ENCODE measurements at places on chromosomes 7 and 10.

DNA sequence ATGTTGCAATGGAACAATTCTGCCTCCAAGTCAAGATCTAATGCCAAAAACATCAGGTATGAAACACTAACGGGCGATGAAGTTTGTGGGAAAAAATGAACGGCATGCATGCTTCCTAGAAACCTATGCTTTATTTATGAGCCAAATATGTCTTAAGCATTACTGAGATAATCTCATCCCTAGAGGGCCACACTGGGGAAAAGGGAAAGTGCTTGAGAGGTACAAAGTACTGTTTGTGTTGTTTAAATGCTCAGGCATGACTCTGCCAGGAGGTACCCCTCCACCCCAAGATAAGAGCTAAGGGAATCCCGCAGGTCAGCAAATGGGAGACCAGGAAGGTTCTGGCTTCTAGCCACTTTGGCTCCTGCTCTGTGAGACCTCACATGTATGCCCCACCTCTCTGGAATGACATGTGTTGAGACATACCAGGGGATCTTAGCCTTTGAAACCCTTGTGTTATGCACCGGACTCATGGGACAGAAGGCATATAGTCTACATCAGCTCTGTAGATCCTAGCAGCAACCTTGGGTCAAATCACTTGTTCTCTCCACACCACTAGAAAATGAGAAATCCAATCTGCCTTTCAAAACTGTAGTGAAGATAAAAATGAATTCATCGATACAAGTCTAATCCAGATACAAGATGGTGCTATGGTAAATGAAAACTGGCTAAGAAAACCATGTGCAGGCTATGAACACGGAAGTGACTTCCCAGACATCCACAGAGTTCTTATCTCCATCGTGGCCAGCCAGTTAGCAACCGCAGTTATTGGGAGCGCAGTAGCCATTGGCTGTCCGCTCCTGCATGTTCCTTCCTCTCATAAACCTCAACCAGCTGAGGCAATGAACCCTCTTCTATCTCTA lies 61.0 kb downstream of the CREB3L2 start:
- no peak for DNase-seq

DNA sequence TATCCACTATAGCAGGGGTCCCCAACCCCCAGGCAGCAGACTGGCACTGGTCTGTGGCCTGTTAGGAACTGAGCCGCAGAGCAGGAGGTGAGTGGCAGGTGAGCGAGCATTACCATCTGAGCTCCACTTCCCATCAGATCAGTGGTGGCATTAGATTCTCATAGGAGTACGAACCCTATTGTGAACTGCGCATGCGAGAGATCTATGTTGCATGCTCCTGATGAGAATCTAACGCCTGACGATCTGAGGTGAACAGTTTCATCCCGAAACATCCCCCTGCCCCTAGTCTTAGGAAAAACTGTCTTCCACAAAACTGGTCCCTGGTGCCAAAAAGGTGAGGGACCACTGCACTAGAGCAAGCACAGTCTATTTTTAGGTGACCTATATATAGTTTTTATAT lies 23.6 kb downstream of the ASZ1 start:
- DNase-seq, result no peak

DNA sequence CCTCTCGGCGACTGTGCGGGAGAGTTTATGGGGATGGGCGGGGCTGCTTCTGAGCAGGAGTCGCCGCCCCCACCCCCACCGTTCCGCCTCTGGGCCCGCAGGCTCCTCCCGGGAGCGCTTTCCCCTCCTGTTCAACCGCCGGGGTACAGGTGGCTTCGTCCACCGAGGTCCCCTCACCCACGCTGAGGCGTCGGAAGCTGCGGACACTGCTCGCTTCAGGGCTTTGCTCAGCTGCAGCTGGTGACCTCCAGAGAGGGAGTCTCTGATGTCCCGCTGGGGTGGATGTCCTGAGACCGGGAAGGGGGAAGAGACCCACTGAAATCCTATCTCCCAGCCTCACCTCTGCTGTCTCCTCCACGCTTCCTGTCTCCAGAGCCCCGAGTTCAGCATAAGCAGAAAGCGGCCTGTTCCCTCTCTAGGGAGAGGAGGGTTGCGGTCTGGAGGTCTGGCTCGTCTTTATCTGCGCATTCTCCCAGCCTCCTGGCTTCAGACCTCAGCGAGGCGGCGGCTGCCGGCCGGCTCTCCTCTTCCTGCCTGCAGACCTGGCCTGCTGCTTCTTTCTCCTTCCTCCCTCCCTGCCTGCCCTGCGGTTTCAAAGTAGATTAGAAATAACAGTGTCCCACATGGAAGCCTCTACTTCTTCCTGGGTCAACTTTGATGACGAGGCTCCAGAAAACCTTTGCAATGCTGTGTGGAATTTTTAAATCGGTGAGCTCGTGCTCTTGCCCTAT lies 1.8 kb downstream of the CYP2E1 start:
- no peak for DNase-seq

GRCh38 chr7:70502117-70502863 lies 629.7 kb upstream of the GALNT17 start:
- DNase-seq, result no peak

- no peak for DNase-seq
These were observed 5.5 kb upstream of the MNX1 start for GRCh38 chr7:157016024-157016351.

DNA sequence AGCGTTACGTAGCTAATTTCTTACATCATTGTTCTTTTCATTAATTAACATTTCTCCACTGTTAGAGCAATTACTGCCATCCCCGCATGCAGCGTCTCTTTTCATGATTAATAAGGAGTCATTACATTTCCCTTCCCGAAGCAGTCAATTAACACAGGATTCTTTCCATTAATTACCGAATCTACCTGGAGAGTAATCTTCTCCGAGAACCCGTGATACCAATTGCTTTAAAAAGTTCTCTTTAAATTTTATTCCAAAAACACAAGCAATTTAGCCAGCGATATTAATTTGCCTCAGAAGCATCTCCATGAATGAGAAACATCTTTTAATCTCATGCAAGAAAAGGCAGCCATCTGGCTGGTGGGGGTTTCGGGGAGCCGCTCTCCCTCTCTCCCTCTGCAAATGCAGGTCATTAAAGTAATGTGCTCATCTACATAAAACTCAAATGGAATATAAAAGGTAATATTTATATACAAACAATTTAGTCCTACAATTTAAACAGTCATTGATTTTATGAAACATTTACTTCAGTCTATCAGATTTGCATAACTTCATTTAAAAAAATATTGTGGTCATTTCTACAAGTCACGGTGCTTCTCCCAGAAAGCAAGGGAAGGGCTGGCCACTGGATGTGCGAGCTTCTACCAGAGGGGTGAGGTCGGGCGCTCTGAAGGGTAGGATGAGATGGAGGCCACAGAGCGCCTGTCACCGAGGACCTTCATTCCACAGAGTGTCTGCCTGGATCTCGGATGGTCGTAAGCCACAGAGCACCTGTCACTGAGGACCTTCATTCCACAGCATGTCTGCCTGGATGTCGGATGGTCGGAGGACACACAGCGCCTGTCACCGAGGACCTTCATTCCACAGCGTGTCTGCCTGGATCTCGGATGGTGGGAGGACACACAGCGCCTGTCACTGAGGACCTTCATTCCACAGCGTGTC lies 145.0 kb downstream of the WDR37 start:
- no peak for DNase-seq

- DNase-seq, result no peak
These were observed 509.7 kb upstream of the AKR1E2 start for GRCh38 chr10:4316161-4316810.

- no peak for DNase-seq
These were observed 20.1 kb downstream of the HTRA1 start for GRCh38 chr10:122481296-122482056.

- no peak for DNase-seq
These were observed 64.4 kb upstream of the CARD11 start for GRCh38 chr7:3107889-3108570.

DNA sequence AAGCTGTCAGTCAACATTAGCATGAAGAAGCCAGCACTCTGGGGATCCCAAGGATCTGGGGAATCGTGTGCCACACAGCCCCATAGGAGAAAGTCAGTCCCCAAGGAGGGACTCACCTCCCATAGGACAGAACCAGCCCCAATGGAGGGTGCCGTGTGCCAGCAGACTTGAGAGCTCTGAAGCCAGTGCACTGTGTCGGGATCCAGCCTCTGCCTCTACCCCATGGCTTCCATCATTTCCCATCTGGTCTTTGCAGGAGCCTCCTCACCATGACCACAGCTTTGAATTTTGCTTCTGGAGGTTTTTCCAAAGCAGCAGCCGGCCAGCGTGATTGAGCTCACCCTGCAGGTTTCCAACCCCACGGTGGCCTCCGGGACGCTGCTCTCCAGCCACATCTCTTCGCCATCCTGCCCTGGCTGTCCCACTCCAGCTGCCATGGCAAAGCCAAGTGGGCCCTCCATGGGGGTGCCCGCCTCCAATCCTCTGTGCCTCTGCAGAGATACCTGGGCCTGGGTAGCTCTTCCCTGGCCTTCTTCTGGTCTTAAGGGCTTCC lies 171.8 kb upstream of the SHH start:
- no peak for DNase-seq

DNA sequence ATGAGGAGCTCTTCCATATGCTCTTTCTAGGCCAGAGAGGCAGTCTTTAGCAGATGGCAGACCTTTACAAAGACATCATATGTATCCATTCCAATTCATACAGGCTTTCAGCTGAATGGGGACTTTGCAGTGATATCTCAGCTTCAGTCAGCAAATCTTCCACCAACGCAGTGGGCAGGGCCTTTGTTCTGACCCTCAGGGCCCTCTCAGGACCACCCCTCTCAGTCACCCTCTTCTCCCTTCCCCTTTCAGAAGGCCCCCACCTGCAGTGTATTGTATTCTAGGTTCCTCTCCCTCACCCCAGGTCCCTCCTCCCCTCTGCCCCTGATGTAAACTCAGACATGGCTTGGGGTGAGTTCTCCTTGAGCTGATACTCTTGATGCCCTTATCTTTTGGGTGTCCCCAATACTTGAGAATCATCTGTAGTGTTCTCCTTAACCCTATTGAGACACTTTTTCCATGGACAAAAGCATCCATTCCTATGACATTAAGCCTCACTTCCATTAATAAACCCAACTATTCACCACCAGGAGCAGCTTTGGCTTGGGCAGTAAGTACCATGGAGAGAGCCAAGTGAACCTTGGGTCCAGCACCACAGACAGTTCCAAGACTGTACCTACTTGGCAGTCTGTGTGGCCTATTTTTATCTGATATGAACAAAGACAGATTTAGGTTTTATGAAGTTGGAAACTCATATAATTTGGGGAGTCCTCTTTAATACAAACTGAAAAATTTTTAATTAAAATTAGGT lies 62.7 kb downstream of the ADCYAP1R1 start:
- DNase-seq, result no peak
